ENCODE measurements at places on chromosomes 1 and 21.

- DNase-seq: peak; percentile 44
Observed at GRCh38 chr1:6601923-6602668, 573 bp downstream of the KLHL21 start.

DNA sequence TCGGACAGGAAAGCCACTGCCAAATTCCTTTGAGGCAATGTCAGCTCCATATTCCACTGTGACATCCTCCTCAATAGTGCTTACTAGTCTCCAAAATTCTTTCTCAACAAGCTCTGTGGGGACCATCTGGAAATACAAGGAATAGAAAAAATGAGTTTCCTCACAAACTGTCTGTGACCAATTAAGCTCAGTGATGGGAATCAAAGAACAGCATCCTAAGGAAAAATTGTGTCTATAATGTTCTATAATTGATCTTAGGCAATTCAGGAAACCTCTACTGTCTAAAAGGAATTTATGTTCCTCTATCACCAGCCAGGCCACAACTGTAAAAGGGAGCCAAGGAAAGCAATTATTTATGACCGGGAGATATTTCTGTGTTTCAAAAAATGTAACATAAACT lies 46.1 kb upstream of the SYT2 start:
- DNase-seq: no peak

DNA sequence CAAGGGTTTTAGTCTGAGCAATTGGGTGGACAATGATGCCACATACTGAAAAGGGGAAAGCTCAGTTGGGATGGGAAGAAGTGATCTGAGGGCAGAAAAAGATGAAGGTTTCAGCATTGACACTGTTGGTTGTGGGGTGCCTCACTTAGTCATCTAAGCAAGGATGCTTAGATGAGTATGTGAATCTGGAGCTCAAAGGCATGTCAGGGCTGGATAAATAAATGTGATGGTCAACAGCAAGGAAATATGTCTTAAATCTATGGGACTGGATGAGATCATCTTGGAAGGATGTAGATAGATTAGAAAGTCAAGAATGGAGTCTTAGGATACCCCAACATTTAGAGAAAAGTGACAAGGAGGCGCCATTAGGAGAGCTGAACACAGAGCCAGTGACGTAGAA lies 114.6 kb downstream of the ZBTB18 start:
- DNase-seq: no peak

- no peak for DNase-seq
Observed at GRCh38 chr1:33296082-33296458, 24.8 kb downstream of the A3GALT2 start.

DNA sequence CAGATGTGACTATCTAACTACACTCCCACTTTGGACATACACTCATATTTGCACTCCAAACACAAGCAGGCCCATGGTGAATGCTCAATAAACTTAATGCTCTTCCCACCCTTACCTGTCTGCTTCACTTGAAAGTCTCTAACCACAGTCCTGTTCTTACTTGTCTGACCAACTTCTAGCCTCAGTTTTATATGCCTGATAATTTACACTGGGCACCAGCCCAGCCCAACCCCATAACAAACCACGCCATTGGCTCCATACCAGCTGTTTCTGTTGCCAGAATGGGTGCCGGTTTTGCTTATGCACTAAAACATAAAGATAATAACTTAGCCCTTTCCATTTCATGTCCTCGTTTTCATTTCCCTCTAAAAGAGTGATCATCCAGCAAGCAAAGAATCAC lies 395.4 kb downstream of the NTNG1 start:
- no peak for DNase-seq

- DNase-seq: peak; percentile 74
Observed at GRCh38 chr1:179867493-179868330, 9.9 kb downstream of the TOR1AIP2 start.

DNA sequence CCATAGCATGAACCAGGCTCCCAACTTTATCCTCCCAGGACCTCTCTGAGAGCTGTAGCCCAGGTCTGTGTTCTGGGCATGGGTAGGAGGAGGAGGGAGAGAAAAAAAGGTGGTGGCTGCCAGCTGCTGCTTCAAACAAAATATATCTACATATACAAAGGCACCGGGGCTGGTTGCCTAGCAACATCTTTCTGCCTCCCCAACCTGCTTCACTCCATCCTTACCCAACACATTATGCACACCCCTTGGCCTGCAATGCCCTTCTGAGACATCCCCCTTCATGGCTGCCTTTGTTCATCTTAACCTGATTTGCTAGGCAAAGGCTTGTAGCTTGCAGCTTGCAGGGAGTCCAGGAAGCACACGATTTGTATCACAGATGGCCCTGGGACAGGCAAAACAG lies 27.2 kb upstream of the ATP1A1 start:
- DNase-seq: peak; percentile 21

DNA sequence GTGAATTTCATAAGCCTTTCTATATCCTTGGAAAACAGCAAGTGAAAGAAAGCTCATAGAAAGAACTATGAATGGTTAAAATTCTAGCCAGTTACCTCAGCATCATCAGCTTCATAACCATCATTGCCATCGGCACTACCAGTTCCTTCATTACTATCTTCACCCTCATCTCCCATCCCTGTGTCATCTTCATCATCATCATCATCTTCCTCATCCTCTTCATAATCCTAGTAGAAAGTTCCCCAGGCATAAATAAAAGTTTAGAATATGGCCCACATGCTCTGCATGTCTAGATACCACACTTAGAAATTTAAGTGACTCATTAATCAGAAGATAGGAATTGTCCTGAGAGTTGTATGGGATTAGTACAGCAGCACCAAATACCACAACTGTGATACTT lies 49.0 kb downstream of the TPR start:
- no peak for DNase-seq

DNA sequence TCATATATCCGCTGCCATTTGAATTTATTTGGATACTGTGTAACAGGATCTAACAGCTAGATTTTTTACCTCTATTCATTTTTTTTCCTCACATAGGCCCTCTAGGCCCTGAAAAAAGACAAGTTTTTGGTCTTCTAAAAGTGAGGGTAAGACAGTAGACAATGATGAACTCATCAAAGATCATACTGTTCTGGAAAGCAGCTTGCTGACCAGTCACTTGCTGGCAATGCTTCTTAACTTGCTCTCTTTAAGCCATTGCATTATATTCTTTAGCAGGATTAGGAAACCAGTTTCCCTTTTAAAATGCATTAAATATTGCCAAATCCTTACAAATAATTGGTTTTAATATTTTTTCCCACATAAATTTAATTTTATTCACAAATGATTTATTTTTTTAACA lies 65.5 kb downstream of the SYT14 start:
- no peak for DNase-seq

DNA sequence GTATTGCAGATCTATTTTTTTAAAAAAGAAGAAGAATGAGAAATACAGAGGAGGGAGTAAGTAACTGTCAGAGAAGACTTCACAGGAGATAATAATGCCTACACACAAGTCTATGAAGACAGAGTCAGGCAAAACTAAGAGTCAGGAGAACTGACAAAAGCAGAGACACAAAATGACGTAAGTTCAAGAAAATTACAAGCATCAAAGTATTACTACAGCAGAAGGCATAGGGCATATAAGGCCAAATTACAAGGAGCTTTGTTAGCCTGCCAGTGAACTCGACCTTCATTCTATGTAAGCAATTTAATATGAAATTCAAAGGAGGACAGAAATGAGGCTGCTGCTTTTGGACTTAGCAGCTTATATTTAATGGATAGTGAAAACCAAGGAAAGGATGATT lies 23.7 kb downstream of the FAF1 start:
- DNase-seq: no peak

GRCh38 chr1:205246351-205247119 lies 18.8 kb downstream of the TMCC2 start:
- DNase-seq: no peak

DNA sequence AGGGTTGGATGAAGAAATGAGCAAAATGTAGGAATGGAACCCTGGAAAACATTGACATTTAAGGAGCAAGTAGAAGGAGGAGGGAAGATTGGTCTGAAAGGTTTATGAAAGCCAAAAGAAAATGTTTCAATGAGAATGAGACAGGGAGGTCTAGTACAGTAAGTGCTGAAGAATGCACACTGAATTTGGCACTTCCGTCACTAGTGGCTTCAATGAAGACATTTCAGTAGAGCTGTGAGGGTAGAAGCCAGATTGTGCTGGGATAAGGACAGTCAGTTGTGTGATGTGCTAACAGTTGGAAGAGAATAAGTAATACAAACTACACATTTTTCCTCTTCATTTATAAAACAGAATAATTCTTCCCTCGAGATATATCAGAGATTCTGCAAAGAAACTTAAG lies 17.1 kb downstream of the THEM4 start:
- no peak for DNase-seq

- DNase-seq: no peak
Observed at GRCh38 chr21:36282568-36283230, 37.3 kb upstream of the MORC3 start.

DNA sequence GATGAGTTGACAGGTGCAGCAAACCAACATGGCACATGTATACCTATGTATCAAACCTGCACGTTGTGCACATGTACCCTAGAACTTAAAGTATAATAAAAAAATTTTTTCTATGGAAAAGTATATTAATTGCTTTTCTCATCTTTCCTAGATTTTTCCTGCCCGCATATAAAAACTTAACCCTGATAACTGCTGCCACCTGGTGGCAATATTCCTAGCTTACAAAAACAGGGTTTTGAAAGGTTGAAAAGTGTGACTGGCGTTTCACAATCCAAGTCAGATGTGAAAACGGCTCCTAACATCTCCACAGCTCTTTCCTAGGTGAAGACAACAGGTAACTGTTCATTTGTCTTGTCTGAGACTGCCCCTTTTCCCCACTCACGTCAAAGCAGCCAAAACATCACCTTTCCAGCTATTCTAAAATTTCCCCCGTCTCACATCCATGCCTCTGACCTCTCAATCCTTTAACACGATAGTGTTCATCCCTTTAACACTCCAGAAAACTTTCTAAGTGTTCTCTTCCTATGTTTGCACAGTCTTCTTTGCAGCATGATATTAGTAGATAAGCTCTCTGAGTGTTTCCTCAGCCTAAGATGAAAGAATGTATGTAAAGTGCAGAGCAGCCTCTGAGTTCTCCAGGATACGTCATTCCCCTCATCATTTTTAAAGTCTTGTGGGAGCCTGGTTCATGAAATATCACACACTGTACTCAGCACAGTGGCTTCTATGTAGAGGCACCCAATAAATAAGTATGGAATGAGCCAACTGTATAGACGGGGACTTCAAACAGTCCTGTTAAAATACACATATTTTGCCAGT lies 27.5 kb downstream of the OVGP1 start:
- DNase-seq: peak; percentile 77

DNA sequence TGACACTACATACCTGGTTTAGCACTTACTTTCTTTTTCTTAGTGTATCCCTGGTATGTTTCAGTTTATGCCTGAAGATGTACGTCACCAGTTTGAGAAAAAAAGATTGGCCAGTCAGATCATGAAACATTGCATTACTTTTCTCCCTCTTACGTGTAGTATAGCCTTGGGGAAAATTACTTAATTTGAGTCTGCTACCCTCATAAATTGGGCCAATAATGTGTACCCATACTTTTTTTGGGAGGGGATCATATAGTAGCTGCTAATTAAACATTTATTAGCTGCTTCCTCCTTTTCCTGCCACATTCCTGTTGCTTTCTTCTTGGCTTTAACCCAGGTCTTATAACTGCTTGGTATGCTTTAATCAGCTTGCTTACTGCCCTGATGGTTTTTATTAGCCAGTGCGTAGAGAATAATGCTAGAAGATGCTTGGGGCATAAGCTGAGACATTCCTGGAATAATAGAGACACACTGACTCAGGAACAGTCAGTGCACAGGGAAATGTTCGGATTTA lies 32.1 kb downstream of the RABGAP1L start:
- DNase-seq: no peak

DNA sequence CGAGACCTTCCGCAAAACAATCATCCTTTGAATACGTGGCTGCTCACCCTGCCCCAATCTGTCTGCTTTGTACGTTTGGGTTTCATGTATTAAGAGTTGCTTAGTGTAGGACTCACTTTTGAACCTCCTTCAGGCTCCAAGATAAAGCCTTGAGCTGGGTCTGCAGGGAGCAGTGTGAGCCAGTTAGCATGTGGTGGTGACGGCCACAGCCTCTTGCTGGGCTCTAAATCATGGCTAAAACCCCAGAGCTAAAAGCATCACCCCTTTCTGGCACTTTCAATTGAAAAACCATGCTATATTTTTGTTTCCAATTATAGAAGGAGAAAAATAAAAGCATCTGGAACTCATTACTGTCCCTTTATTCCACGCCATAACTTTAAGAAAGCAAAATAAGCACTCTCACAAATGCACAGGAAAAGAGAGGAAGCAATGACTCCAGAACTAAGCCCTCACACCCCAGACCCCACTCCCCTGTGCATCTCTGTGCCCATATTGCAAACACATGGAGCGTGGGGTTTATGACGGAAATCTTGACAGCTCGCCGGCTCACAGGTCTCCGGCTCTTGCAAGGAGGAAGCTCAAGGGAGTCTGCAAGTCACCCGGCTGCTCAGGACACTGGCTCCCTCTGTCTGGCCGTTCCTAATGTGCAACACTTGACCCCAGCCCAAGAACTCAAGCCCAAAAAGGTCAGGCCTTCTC lies 135.5 kb downstream of the MIS18A start:
- no peak for DNase-seq

DNA sequence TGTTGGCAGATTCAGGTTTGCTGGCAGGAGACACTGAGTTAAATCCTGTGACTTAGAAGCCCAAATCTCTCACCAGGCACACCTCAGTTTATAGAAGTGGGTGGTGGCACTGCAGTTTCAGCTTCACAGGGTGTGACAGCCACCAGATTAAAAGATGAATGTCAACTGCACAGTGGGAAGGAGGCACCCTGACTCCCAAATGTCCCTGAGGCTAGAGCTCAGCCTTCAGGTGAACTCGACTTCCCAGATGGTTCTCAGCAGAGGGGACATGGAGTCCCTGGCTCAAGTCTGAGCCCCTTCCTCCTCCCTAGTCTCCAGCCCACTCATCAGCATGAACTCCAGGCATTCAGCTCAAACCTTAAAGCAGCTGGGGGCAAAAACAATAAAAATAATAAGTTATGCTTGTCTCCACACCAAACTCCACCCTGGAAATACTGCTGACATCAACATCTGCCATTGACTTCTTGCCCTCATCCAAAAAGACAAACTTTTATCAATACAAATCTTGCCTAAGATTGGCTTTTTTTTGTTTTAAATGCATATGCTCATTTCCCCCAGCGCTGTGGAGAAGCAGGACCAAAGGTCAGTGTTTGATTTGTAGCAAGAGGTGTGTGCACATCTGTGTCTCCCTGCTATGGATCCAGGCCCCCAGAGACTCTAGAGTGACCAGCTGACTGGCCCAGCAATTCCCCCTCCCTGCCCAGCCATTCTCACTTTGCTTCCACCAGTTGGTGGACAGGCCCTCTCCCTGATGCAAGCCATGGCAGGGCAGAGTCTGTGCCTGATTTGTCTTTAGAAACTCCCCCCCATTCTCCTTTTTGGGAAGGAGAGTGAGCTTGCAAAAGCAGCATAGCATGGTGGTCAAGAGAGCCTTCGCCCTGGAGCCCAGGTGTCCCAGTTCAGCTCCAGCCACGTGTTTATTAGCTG lies 18.5 kb upstream of the S100A7 start:
- no peak for DNase-seq
